ENCODE measurements at places on chromosomes 2 and 18. TPM values are rescaled to one million over a fixed set of nuclear protein-coding genes. Genes with fewer than 3 reads are reported as not detected.

Gene DNAJC27
- total RNA-seq, result 6.7 TPM

Gene HOXD4
- 0.74 TPM for total RNA-seq

Gene CD28
- total RNA-seq, result 1.0 TPM

GRCh38 chr18:75478996-75479880, 51.7 kb upstream of the SMIM21 start:
- H3K4me3 ChIP-seq, result no peak overlapping the region
- H3K27ac ChIP-seq, result no peak overlapping the region
- no peak for DNase-seq
- H3K27me3 ChIP-seq, result no peaks in the 10 kb centered on the region

GRCh38 chr2:181172676-181173075, 192.3 kb downstream of the UBE2E3 start:
- H3K27me3 ChIP-seq, result no peaks in the 10 kb centered on the region
- no peaks in the 10 kb centered on the region for H3K36me3 ChIP-seq
- no peak overlapping the region for H3K27ac ChIP-seq

GRCh38 chr2:55422876-55423665, 3.4 kb upstream of the CCDC88A start:
- H3K4me3 ChIP-seq, result no peak overlapping the region
- H3K4me1 ChIP-seq, result no peaks in the 10 kb centered on the region
- H3K27ac ChIP-seq, result no peak overlapping the region
- H3K36me3 ChIP-seq, result no peaks in the 10 kb centered on the region
- DNase-seq, result no peak

- H3K4me3 ChIP-seq, result no peak overlapping the region
- no peak for DNase-seq
- H3K4me1 ChIP-seq, result peaks cover 6% of the 10 kb centered on the region
- H3K27ac ChIP-seq, result no peak overlapping the region
- no peaks in the 10 kb centered on the region for H3K36me3 ChIP-seq
Measured at GRCh38 chr18:1014509-1014908, 109.8 kb downstream of the ADCYAP1 start.

DNA sequence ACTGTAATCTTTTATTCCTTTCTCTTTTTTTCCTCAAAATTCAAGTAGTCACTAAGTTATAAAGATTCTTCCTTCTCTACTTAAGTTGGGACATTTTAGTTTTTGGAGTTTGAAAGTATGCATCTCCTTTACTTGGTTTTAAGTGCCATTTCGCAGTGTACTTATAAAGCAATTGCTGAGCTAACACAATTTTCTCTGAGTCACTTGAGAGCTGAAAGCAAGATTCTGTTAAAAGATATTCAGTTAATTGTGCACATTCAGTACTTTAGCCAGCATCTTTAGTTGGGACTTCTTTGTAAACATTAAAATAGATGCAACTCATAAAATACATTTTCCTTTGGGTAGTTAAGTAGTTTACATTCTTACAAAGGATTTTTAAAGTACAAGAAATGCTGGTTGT, 136.0 kb downstream of the GFPT1 start:
- peak; percentile 39 for DNase-seq
- H3K36me3 ChIP-seq, result peaks cover 12% of the 10 kb centered on the region
- H3K27me3 ChIP-seq, result no peaks in the 10 kb centered on the region
- H3K27ac ChIP-seq, result no peak overlapping the region
- no peak overlapping the region for H3K4me3 ChIP-seq
- H3K4me1 ChIP-seq, result peaks cover 29% of the 10 kb centered on the region

Gene TUBA3E
- total RNA-seq, result not detected

DNA sequence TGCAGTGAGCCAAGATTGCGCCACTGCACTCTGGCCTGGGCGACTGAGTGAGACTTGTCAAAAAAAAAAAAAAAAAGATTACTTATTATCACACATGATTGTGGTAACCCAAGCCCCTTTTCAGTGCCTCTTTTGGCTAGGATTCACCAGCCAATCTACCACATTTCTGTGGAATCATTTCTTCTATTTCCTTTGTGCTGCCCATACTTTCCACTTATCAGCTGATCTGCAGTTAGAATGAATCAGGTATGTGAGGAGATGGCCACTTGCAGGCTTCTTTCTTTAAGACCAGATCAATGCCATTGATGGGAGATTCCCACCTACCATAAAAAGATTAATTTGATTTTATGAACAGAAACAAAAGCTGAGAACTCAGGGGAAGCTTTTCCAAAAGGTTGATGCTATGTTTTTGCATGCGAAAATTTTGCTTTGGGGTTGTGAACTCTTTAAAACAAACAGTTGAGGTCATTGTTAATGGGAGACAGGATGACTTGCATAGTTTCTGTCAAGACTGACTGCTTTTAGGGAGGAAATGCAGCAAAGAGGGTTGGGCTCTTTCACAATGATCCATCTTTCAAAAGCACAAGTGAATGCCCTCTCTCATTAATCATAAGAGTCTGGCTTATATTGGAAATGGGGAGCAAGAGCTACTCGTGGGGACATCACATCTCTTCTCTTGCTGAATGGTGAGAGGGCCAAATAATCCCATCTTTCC, 66.9 kb upstream of the CYP26B1 start:
- peaks cover 5% of the 10 kb centered on the region for H3K4me1 ChIP-seq
- H3K27me3 ChIP-seq, result no peaks in the 10 kb centered on the region
- H3K27ac ChIP-seq, result no peak overlapping the region
- no peak for DNase-seq
- H3K4me3 ChIP-seq, result no peak overlapping the region

Data from lung (tissue), 17 donors.